ENCODE measurements at places on chromosomes 6 and 20. TPM values are rescaled to one million over a fixed set of nuclear protein-coding genes. Genes with fewer than 3 reads are reported as not detected.

- DNase-seq: no peak
These were observed 431.0 kb upstream of the MARCKS start for GRCh38 chr6:113425977-113426660.

- DNase-seq: peak; percentile 89
These were observed 13.0 kb downstream of the PIM1 start for GRCh38 chr6:37182736-37183590.

- DNase-seq: no peak
These were observed 9.8 kb upstream of the TASP1 start for GRCh38 chr20:13648291-13649228.

DNA sequence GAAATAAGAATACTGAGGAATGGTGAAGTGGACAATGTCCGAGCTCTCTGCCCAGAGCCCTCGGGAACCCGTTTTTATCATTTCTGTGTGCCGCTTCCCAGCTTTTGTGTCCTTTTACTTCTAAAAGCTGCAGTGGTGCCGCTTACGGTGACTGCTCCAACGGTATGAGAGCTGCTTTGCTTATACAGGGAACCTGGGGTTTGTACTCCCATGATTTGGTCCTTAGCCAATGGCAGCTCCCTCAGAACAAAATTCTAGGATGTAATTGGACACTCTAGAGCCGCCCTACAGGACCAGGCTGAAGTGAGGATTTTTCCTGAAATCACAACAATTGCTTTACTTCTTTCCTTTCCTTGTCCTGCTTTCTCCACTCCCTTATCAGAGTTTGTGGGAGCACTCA is 24.2 kb upstream of the PCSK2 start:
- no peak for DNase-seq

GRCh38 chr20:64224351-64225170 is 31.0 kb upstream of the PCMTD2 start:
- DNase-seq: no peak

GRCh38 chr6:85077098-85077497 is 312.7 kb upstream of the TBX18 start:
- DNase-seq: no peak

DNA sequence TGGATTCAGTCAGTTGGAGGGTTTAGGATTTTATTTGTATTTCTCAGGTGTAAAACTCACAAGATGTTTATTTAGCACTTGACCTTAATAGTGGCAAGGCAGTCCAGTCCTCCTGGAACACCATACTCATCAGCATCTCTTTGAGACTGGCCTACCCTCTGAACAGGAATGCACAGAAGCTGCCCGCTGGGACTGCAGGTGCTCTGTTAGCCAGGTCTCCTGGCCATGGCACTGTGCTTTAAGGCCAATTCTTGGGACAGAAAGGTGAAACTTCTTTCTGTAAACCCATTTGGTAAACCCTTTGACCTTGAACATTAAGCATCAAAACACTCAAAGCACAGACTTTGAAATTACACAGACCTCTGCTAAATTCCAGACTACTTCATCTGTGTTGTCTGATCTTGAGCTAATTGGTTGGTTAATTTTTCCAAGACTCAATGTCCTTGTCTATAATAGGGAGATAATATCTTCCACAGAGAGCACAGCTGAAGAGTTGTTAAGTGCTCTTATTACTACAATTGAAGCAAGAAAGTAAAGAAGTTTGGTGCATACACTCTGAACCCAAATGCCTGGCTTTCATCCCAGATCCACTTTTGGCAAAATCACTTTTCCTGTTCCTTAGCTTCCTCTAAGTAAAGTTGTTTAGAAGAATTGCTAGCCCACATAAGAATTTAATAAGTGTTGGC is 54.9 kb upstream of the NT5E start:
- no peak for DNase-seq

DNA sequence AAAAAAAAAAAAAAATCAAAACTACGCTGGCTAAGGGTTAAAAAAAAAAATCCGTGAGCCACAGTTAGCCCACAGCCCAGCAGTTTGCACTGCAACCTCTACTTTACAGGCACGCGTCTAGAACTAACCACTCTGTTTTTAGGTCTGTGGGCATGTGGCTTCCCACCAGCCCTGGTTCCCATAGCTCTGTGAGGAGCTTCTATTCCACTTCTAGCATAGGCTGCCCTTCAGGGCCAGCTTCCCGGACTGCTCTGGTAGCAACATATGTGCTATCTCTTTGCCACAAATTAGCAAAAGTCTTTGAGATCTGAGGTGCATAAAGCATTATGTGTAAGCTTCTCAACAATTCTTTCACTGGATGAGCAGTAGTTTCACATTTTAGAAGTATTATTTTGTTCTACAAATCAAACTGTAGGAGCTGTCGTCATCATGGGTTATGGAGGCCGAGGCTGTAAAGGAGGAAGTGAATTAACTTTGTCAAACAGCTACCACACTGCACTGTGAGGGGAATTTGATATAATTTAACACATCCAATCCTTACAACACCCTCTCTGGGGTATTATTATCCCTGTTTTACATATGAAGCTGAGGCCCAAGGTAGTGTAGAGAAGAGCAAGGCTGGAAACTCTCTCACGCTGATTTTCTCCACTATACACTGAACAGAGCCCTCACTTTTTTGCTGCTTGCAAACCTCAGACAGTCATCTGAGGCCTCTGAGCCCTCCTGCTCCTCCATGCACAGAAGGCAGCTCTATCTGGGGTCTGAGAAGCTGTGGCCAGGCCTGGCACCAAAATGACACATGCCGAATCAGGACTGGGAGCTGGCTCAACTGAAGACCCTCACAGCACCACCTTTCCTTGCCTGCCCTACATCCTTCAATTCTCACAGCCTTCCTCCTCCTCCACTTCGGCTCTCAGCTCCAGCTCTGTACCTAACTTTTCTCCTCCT is 35.4 kb downstream of the MAN1A1 start:
- peak; percentile 78 for DNase-seq

DNA sequence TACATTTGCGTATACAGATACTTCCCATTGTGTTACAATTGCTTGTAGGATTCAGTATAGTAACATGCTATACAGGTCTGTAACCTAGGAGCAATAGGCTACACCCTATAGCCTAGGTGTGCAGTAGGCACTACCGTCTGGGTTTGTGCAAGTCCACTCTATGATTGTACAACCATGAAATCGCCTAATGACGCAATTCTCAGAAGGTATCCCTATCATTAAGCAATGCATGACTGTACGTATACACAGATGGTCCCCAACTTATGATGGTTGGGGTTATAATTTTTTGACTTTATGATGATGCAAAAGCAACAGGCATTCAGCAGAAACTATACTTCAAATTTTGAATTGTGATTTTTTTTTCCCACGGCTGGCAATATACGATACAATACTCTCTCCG is 458.2 kb upstream of the NOX3 start:
- no peak for DNase-seq

- DNase-seq: no peak
These were observed 46.6 kb upstream of the SRF start for GRCh38 chr6:43124481-43124880.

DNA sequence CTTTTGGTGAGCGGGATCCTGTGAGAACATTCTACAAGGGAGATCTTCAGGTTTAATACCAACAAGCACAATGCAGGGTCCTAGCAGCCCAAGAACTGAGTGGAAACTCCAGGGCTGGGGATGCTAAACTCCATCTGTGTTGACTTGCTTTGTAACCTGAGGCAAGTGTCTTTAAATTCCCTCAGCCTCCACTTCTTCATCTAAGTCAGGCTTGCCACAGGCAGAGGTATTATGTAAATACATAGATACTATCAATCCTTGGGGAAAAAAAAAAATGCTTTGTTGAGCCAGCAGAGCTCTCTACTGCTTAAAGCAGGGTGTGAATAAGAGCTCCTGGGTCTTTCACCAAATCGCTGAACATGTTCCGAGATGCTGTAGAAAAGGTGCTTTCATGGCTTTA is 114.2 kb upstream of the PHACTR1 start:
- no peak for DNase-seq

DNA sequence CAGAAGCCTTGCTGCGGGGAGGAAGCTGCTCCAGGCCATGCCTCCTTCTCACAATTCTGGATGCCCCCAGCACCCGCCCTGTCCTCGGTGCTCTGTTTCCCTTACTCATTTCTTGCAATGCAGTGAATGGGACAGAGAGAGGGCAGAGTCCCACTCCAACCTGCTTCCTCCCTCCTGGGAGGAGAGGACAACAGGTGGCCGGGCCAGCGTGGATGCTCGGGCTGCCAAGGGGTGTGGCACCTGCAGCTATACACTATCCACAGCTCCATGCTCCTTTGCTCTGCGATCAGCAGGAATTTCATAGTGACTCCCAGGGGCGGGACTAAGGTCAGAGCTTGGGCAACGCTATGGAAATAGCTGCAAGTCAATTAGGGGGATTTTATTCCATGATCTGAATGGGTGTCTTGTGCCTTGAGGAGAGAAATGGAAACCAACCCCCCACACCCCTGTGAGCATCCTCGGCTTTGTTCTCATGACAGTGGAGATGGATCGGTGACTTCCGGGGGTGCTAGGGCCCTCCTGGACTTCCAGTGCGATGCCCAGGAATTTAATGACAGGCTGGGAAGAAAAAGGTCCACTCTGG is 192.5 kb downstream of the MYLK4 start:
- DNase-seq: no peak

DNA sequence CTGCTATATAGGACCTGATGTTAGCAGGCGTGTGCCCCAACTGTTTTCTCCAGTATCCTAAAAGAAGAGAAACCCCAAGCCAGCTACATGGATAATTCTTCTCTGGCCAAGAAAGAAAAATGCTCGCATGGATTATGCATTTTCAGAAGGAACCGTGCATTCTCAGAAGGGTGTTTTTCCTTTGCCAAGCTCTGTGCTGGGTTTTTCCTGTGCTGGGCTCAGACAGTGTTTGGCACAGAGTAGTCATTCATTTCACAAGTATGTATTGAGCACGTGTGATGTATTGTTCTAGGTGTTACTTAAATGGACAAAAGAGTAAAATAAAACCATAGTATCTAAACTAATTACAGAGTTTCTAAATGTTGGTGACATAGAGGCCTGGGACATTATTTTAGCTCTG is 62.7 kb upstream of the ZNF133 start:
- no peak for DNase-seq

- no peak for DNase-seq
These were observed 515.0 kb downstream of the KIF16B start for GRCh38 chr20:16058268-16058667.

DNA sequence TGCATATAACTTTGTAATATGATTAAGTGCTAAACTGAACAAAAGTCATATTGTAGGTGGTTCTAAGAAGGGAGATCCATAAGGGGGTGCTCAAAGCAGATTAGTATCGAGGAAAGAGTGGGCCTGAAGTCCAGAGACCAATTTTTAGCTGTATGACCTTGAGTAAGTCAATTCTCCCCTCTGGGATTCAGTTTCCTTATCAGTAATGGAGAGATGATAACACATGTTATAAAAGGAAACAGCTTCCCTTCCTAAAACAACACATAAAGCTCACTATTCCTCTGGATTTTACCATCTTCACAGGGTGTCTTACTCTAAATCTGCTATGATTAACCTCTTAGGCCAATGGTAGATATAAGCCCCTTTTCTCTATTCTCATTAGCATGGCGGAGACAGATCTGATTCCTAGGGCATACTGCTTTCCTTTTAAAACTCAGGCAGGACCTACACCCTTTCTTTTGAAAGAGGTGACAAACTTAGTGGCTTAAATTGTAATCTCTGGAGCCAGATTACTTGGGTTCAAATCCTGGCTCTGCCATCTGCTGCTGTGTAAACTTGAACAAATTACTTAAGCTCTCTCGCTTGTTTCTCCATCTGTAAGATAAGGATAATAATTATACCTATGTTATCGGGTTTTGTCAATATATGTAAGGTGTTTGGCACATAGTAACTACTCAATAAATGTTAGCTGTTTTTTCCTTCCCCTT is 39.5 kb downstream of the ACSS2 start:
- DNase-seq: no peak

DNA sequence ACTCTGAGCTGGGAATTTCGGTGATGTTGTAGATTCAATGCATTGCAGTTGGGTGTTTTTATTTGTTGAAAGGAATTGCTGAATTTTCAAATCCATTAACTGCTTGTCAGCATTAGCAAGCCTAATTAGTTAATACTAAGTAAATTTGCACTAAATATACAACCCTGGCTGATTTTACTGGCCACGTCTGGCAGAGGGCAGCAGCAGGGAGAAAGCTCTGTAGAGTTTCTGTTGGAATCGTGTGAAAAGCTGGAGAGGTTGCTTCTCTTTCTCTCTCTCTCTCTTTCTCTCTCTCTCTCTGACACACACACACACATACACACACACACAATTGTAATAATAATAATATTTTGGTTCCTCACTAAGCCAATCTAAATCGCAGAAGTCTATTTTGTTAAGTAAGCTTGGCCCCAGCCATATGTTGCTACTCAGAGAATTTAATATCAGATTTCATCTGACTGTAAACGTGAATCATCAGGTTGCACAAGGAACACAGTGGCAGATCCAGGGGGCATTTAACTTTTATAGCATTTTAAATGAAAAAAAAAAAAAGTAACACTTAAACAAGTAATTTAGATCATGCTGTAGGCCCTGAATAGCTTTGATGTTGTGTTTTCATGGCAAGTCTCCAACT is 289.5 kb downstream of the ESR1 start:
- DNase-seq: no peak

GRCh38 chr6:9783567-9783966 is 631.3 kb downstream of the TFAP2A start:
- no peak for DNase-seq

DNA sequence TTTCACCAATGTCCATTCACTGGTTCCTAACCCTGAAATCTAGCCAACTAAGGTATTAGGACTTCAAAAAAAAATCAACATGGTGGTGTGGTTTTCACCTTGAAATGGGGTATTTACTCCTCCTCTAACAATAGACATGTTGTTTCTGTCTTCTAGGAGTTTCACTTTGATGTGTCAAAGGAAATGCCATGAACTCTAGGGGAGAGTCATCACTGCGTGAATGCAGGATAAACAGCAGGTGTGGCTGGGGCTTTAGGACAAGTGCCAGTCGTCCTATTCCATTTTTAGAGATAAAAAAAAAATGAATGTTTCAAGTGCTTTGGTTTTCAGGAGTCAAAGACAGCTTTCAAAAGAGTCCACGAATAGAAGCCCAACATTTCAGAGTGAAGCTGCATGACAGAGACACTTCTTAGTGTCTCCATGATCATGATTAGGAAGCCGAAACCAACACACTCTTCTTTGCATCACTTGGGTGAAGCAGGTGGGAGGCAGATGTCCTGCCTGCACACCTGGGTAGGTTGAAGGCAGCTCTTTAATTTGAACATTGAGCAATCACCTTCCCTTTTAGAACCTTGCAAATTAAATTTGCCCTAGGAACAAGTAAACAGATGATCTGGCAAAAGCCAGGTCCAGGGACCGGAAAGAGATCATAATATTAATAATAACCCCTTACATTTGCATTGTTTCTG is 328.5 kb upstream of the PRDM1 start:
- DNase-seq: no peak

- peak; percentile 58 for DNase-seq
These were observed 2.7 kb upstream of the MYT1 start for GRCh38 chr20:64161356-64162238.

- no peak for DNase-seq
These were observed 14.3 kb upstream of the SERINC3 start for GRCh38 chr20:44536175-44536574.

GRCh38 chr6:168013250-168013915 is 15.9 kb downstream of the KIF25 start:
- DNase-seq: no peak

AURKA gene
- 92.7 TPM for total RNA-seq

MAP3K4 gene
- 35.7 TPM for total RNA-seq

LAMP5 gene
- not detected for total RNA-seq

TRIM31 gene
- total RNA-seq: not detected

FGD2 gene
- total RNA-seq: 12.1 TPM

C6orf15 gene
- total RNA-seq: not detected

OR2H1 gene
- not detected for total RNA-seq

ENPP5 gene
- not detected for total RNA-seq

HLA-DPA1 gene
- 39.1 TPM for total RNA-seq

GTSF1L gene
- total RNA-seq: not detected

ZC3H12D gene
- 6.1 TPM for total RNA-seq
